ENCODE measurements at places on chromosomes 1 and 21. TPM values are rescaled to one million over a fixed set of nuclear protein-coding genes. Genes with fewer than 3 reads are reported as not detected.

DNA sequence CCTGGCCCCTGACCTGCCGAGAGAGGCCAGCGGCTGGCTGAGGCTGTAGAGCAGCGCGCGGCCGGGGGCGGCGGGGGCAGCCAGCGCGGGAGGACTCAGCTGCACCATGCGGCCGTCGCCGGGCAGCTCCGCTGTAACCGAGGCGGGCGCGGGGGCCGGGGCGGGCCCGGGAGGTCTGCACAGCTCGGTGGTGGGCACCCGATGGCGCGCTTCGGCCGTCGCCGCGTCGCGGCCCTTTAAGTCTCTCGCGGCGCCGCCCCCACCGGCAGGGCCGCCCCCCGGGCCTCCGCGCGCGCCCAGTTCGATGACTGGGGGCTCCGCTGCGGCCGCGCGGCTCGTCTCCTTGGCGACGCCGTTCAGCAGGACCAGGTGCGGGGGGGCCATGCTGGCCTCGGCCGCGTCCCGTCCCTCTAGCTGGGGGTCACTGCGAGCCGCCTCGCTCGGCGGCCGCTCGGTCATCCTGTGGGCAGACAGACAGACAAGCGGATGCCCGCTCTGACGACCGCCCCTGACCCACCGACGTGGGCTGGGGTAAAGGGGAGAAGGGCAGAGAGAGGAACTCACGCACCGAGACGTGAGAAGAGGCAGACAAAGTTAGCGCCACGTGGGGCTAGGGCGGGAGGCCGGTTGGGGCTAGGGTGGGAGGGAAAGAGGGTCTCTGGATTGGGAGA lies 6.5 kb downstream of the TAL1 start:
- DNase-seq: peak; percentile 37

DNA sequence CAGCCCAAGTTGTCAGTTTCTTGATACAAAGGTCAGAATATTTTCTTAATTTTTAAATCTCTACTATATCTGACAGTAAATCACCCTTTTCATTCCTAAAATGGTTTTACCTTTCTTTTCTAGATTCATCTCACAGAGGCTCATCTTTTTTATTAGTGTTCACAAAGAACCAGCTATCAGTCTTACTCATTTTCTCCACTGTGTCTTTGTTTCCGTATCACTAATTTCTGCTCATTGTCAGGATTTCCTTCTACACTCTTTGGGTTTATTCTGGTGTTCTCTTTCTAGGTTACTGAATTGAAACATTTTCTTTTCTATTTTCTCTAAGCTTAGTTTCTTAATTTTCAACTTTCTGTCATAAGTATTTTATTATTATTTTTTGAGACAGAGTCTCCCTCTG lies 8.7 kb downstream of the AGPAT3 start:
- DNase-seq: peak; percentile 2

LAMC2 gene
- total RNA-seq: 3.7 TPM

DNA sequence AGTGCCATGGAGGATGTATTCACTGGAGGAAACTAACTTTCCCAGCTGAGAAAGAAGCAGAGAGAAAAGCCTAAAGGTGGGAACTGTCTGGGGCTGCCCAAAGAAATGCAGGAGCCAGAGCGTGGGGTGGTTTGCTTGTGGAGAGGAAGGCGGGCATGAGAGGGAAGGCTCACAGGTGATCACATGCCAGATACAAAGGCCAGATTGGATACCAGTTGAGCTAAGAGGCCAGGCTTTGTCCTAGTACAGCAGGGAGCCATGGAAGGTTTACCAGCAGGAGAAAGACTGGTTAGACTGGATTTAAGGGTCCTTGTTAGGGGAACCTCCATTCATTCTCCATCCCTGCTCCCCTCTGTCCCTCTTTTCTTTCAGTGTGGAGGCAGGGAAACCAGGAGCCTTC lies 66.4 kb downstream of the BEND5 start:
- no peak for DNase-seq

DNA sequence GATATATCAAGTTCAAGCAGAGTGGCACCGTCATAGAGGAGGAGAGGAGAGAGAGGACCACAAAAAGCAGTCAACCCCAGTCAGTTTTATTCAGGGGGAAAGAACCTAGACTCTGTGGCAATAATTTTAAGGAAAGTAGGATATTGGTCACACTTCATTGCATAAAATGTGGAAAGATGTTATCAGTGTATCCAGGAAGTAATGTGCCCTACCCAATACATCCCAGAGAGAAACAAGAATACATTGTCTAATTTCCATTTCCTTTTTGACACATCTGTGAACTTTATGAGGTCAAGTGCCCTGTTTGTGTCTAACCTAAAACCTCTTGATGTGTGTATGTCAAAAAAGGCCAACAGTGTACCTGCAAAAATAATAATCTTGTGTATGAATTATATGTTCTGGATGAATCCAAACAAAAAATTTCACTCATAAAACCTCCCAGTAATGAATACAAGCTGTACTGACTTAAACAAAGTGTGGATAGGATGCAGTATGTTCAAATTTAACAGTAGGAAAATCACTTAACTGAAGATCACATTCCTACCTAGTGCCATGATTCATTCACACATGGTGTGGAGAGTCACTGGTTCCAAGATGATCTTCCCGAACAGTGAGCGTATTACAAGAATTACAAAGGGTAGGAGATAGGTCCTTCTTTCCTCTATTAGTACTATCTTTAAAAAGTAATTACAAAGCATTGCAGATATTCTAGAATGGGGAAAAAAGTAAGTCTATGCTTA lies 712.1 kb upstream of the CXADR start:
- DNase-seq: no peak

CFHR3 gene
- total RNA-seq: not detected

DNA sequence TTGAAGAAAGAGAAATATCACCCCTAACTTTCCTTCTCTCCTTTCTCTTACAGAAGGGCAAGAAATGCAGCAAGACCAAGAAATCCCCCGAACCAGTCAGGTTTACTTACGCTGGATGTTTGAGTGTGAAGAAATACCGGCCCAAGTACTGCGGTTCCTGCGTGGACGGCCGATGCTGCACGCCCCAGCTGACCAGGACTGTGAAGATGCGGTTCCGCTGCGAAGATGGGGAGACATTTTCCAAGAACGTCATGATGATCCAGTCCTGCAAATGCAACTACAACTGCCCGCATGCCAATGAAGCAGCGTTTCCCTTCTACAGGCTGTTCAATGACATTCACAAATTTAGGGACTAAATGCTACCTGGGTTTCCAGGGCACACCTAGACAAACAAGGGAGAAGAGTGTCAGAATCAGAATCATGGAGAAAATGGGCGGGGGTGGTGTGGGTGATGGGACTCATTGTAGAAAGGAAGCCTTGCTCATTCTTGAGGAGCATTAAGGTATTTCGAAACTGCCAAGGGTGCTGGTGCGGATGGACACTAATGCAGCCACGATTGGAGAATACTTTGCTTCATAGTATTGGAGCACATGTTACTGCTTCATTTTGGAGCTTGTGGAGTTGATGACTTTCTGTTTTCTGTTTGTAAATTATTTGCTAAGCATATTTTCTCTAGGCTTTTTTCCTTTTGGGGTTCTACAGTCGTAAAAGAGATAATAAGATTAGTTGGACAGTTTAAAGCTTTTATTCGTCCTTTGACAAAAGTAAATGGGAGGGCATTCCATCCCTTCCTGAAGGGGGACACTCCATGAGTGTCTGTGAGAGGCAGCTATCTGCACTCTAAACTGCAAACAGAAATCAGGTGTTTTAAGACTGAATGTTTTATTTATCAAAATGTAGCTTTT lies 2.4 kb downstream of the CCN1 start:
- no peak for DNase-seq

RAD54L gene
- 0.97 TPM for total RNA-seq

NPHS2 gene
- not detected for total RNA-seq

SLC2A5 gene
- 3.2 TPM for total RNA-seq

XPR1 gene
- total RNA-seq: 43.8 TPM

AMIGO1 gene
- total RNA-seq: 18.4 TPM

GRCh38 chr1:118905196-118905595 lies 82.9 kb downstream of the TBX15 start:
- DNase-seq: peak; percentile 27

DNA sequence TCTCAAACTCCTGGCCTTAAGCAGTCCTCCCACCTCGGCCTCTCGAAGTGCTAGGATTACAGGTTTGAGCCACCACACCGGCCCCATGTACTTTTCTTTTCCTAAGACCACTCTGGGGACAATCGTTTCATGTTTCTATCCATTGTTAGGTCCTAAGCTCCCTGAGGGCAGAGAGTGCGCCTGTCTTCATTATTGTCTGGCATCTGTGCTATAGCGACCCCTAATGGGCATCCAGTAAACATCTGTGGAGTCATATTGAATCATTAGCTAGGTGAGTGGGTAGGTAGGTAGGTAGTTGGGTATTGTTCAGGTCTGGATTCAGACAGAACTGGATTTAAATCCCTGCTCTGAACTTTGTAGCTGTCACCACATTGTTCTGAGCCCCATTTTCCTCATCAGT lies 66.1 kb downstream of the TMEM53 start:
- DNase-seq: no peak

GRCh38 chr1:246448373-246448772 lies 58.7 kb downstream of the SMYD3 start:
- no peak for DNase-seq

DNA sequence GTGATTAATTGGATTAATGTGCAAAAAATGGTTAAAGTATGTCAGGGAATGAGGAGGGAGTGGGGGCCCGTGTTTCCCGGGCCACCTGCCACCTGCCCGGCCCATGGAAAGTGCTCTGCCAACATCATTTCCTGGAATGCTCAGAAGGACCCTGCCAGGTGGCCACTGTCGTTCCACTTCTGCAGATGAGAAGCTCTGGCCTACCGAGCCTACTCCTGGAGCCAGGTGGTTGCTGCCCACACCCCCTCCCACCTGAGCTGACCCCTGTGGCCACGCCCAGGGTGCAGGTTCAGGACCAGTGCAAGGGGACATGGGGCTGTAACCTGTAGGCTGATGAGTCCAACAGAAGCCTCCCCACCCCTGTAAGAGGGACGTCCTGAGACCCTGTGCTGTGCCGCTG lies 99.7 kb downstream of the PRDM16 start:
- no peak for DNase-seq

GRCh38 chr1:173551699-173552098 lies 51.2 kb downstream of the SLC9C2 start:
- DNase-seq: no peak

- DNase-seq: no peak
Measured at GRCh38 chr1:197692965-197693364, 82.3 kb downstream of the DENND1B start.

WNT2B gene
- 2.0 TPM for total RNA-seq

DNA sequence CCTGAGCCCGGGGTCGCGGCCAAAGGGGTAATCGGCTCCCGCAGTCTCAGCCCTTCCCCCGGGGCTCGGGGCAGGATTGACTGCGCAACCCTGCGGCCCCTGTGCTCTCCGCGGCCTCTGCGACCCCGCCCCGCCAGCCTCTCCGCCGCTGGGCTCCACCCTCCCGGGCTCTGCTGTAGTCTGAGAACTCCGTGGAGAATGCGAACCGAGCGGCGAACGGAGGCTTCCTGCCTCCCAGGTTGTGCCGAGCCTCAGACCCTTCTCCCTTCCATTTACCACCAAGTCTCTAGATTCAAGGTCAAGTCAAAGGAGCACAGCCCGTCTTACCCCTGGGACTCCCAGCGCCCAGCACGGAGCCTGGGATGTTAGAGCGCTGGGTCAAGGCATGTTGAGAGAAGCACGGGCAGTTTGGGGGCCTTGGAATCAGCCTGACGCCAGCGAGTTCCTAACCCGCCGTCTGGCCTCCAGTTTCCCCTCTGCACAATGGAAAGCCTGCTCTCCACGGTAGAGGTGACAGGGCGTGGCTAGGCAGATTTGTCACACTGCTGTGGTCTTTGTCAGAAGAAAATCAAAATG lies 3.0 kb downstream of the ATP2B4 start:
- DNase-seq: peak; percentile 87

HMCN1 gene
- 3.8 TPM for total RNA-seq

- no peak for DNase-seq
Measured at GRCh38 chr1:200488375-200489165, 78.7 kb upstream of the ZNF281 start.

- peak; percentile 60 for DNase-seq
Measured at GRCh38 chr1:248841702-248842395, 3.8 kb downstream of the ZNF672 start.

DNA sequence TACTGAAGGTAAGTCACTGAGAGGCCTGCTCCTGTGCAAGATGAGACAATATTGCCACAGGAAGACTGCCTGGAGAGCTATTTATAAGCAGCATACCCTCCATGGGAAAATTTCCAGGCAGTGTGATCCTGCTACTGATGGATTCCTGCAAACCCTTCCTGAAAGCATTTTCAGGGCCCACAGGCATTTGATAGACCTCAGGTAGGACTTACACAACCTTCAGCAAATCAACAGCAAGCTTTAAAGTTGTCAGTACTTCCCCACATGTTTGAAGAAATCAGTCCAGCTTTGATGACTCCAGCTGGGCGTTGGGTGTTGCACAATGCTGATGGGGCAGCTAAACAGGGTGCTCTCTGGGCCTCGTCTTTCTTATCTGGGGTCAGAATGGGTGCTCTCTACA lies 108.8 kb downstream of the PLXNA2 start:
- DNase-seq: no peak

DNA sequence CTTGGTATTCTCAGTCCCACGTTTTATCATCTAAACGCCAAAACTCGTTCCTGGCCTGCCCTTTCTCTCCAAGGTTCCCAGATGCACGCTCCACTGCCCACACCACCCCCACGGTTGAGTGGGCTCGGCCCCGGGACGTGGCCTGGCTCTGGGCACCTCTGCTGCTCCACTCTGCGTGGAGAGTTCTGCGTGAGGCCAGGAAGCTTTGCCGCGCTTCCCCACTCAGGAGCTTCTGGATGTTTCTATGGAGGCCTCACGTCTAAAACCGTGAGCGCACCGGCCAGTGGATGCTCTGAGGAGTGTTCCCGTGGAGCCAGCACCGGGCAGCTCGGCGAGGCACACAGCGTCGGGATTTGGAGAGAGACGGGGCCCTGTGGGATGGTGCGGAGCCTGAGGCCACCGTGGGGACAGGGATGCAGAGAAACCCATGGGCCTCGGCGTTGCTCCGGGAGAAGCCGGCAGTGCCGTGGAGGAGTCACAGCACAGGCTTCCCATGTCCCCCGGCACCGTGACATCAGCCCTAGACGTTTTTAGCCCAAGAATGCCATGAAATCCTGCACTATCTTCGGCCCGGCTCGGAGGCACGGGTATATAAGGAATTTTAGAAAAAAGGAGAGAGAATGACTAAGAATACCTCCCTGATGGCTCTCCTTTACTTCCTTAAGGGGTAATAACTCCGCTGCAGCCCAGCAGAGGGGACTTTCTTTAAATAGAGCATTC lies 125.9 kb downstream of the PRDM16 start:
- DNase-seq: no peak

All from left ventricle myocardium superior (tissue), 1 donor.